ENCODE measurements at places on chromosomes 16 and 17.

DNA sequence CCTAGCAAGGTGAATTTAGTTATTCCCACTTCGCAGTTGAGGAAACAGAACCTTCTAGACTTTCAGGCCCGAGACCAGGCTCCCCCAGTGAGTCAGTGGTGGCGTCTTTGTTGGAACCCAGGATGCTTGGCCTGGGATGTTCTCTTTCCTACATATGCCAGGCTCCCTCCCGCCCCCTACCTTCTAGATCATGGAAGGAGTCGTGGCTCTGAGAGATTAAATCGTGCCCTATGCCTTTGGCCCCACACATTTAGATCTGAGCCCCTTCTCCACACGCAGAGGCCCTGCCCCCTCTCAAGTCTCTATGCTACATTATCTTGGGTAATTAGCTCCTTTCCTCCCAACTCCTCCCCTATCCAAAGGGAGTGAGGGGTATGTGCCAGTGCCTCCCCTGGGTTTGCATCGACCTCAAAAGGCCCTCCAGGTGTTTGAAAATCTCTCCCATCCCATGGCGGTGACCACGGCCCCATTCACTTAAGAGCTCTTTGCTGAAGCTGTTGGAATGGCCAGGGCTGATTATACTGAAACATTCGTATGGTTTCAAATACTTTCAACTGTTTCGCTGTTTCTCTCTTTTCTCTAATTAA lies 3.0 kb downstream of the NGFR start:
- DNase-seq: no peak

- no peak for DNase-seq
Measured at GRCh38 chr16:27430512-27430911, 28.5 kb downstream of the IL21R start.

GRCh38 chr17:34800661-34801060 lies 160.6 kb downstream of the CCT6B start:
- no peak for DNase-seq

DNA sequence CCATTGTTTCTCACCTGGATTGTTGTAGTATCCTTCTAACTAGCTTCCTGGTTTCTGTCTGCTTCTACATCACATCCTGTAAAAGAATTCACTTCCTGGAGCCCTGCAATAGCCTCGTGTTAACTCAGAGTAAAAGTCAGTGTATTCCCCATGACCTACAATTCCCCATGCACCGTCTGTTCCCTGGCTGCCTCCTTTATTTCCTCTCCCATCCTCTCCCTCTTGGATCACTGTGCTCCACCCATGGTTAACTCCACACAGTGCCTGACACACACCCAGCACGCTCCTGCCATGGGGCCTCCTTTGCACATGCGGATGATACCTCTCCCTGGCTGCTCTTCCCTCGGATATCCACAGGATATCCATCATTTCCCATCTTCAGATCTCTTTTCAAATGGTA lies 301.4 kb upstream of the IRX3 start:
- no peak for DNase-seq

DNA sequence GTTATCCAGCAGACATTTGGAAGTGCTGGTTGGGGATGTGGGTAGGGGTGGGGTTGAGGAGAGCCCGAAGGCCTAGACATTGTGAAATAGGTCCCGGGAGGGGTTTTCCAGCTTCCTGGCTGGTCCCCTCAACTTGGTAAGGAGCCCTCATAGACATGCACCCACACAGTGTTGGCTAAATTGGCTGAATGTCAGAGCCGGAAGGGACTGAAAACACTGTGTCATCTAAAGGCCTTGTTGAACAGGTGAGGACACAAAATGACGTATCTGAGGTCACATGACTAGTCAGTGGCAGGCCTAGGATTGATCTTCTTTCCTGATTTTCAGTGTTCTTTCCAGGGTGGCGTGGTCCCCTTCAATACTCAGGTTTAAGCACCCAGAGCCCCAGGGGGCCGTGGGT lies 27.6 kb downstream of the ITGB3 start:
- no peak for DNase-seq

GRCh38 chr17:67044940-67045339 lies 586 bp downstream of the CACNG1 start:
- no peak for DNase-seq

DNA sequence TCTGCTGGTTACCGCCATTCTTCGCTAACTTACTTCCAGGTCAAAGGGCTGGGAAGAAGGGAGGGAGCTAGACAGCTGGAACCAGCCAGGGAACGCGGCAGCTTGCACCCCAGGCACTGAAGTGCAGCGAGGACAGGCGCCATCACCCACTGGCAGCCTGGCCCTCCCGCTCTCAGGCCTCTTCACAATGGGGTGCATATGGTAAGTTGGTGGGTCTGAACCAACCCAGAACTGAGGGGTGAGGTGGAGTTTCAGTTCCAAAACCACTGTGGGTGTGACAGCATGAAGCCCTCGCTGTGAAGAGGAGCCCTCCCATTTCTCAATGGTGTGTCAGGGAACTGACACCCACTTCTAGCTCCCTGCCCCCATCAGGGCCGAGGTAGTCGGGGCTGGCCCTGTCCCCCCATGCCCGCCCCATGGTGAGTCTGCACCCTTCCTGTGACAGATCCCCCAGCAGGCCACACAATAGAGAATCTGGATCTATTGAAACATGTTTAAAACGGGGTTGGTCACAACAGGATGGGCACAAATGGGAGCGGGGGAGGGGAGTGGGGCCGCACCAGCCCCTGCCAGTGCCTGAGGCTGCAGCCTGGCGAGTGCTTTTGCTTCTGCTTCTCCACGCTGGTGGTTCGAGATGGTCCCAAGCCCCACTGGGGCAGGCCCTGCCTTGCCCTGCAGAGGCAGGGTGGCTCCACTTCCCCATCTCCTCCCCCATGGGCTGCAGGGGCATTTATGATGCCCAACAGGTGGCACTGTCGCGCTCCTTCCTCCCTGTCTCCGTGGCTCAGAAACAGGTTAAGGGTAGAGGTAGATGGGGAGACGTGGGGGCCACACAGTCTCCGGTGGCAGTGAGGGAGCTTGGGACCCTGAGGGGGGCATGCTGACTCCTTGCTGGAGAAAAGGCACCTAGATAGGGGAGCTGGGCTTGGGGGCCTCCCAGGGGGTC lies 2.3 kb downstream of the LIMD2 start:
- DNase-seq: peak; percentile 53

DNA sequence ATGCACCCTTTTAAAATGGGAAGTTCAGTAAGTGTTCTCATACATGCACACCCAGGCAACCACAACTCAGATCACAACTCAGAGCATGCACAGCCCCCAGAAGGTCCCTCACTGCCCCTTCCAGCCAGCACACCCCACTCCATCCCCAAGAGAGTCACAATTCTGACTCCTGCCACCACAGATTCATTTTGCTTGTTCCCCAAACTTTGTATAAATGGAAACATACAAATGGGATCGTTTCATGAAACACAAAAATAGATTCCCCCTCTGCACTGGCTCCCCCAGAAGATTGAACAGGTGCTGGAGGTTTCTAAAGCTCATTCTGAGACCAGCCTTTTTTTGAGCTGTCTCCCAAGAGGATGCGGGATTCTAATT lies 3.3 kb upstream of the TNFRSF13B start:
- DNase-seq: no peak

GRCh38 chr17:79619196-79619595 lies 8.3 kb upstream of the RBFOX3 start:
- DNase-seq: no peak

DNA sequence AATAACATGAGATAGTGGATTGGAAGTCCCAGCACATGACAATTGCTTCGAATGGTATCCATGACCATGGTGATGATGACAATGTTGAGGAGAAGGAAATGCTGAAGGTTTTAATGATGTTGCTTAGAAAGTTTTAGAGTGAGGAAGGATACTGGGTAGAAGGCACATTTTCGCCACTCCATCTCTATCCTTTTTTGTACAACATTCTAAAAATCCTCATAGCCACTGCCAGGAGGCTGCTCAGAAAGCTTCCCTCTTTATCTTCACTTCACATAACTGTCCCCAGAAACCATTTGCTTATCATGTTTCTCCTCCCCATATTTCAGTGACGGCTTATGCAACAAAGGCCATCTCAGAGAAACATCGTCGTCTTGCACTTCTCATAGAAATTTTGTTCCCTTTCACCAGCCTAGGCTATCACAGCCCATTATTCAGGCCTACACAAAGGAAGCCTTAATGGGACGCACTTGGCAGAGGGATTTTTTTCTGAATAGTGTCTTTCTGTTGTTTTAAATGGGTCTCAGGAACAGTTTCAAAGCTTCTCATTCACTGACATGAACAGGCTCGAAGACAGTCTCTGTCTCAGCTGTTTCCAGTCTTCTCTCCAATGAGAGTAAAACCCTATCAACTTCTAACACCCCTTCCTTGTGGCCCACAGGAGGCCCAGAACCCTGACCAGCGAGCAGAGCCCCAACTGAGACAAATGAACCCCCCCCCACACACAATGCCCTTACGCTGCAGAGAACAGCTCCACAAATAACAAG lies 506.7 kb downstream of the HAPSTR1 start:
- no peak for DNase-seq

GRCh38 chr16:813204-813915 lies 12.8 kb upstream of the GNG13 start:
- DNase-seq: peak; percentile 12

DNA sequence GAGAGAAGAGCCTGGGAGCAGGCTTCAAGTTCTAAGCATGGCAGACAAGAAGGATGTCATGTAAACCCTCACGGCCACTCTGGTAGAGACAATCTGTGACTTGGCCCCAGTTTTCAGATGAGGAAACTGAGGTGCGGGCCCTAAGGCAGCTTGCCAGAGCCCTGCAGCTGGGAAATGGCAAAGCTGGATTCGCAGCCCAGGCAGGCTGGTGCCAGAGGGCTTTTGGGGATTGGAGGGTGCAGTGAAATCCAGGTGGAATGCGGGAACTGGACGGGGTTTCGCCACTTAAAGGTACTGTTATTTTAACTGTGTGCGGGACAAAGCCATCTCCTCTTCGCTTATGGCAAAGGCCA lies 477 bp upstream of the OSGIN1 start:
- no peak for DNase-seq

DNA sequence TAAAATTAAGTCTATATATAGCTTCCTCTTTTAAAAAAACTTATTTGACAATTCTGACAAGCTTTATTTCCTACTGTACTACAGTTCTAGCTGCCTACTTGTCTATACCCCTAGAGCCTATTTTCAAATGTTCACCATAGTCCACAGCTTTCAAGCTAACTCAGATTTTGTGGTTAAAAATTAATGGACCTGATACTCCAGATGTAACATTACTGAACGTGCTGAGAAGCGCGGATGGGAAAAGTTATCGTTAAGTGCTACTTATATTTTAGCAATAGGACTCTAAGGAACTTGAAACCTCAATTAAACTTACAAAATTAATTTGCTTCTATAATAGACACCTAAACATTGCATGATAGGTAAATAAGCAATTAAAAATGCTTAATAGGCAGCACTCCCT lies 31.2 kb downstream of the GNA13 start:
- DNase-seq: no peak

GRCh38 chr17:44360144-44360533 lies 3.5 kb downstream of the FAM171A2 start:
- DNase-seq: no peak

DNA sequence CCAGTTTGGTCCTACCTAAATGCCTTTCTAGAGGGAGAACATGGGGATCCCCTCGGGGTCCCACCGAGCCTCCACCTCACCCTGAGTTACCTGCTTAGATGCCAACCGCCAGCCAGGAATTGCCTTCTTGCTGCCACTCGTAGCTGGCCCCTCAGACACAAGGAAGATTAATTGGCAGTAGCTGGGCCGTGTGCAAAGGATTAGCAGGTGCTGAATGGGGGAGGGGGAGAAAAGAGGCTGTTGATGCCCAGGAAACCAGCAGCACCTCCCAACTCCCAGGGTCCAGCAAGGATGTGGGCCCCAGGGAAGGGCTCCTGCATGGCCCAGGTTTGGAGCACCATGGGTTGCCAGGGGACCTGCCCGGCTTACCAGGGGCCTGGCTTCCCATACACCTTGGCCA lies at the start of gene CNGB1:
Gene CNGB1 (minus strand): TSS at position 159 of the 400 bp plus-strand sequence. CDS start 3,842 bp downstream, outside the sequence.
- no peak for DNase-seq

DNA sequence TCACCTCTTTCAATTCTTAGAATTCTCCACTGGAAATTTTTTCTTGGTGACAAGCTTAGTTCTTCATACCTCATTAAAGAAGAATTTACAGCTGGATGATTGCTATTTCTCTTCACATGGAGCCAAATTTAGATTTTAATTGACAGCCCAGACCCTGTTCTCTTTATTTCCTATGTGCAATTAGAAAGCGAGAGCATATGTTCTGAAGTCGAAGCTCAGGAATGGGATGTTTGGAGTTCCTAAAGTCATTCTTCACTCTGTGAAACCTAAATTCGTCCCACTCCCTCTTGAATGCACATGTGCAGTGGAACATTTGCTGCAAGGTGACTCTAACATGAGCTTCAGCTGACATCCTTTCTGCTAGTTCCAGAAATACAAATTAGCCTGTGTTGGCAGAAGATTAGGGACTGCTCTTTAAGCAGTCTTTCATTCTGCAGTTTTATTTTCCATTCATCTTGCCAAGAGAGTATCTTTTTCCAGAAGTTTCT lies 129.3 kb upstream of the KCNJ16 start:
- no peak for DNase-seq

- no peak for DNase-seq
Measured at GRCh38 chr17:39800540-39800939, 62.8 kb downstream of the GRB7 start.
